ENCODE measurements at places on chromosomes 11 and 22. TPM values are rescaled to one million over a fixed set of nuclear protein-coding genes. Genes with fewer than 3 reads are reported as not detected.

GRCh38 chr22:40128989-40129388 is 48.7 kb upstream of the TNRC6B start:
- peak; percentile 31 for DNase-seq

DNA sequence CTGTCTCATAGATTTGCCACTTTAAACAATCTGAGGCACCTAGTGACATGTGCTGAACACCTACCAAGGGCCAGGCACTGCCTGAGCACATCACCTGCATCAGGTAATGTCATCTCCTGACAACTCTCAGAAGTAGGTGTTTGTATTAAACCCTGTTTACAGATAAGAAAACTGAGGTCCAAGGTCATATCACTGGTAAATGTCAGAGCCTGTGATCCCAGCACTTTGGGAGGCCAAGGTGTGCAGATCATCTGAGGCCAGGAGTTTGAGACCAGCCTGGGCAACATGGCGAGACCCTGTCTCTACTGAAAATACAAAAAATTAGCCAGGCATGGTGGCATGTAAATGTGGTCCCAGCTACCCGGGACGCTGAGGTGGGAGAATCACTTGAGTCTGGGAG is 39.1 kb upstream of the ACCSL start:
- DNase-seq, result no peak

GRCh38 chr22:47409539-47410275 is 647.3 kb downstream of the TBC1D22A start:
- DNase-seq, result no peak

DNA sequence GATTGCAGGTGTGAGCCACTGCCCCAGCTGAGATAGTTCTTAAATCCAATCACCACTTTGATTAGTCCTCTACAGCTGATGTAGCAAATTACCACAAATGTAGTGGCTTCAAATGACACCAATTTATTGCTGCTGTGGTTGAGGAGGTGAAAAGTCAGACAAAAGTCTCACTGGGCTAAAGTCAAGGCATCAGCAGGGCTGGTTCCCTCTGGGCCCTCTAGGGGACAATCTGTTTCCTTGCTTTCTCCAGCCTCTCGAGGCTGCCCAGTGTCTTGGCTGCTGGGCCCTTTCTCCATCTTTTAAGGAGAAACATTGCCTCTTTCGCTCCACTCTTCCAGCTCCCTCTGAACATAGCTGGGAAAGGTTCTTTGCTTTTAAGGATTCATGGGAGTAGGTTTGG is 50.5 kb upstream of the SHANK2 start:
- no peak for DNase-seq

DNA sequence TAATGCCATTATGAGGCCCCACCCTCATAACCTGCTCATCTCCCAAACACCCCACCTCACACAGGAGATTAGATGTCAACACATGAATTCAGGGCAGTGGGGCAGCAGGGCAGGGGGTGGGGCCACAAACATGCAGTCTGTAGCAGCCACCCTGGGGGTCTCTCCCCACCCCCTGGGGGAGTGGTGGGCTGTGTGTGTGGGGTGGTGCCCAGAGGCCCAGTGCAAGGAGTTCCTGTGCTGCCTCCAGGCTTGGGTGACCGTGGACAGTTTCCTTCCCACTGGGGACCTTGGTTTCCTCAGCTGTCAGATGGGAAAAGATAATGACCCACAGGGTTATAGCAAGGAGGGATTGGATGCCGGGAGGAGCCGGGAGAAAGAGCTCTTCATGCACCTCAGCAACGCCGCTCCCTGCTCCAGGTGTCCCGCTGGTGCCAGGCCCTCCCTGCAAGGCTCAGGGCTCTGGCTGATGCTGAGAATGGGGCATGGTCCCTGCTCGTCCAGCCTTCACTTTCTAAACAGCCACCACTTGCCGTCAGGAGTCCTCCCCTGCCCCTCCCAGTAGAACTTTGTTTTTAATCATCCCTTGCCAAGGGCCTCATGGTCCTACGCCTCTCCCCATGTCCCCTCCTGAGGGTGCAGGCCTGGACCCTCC is 2.0 kb upstream of the MRGPRF start:
- no peak for DNase-seq

DNA sequence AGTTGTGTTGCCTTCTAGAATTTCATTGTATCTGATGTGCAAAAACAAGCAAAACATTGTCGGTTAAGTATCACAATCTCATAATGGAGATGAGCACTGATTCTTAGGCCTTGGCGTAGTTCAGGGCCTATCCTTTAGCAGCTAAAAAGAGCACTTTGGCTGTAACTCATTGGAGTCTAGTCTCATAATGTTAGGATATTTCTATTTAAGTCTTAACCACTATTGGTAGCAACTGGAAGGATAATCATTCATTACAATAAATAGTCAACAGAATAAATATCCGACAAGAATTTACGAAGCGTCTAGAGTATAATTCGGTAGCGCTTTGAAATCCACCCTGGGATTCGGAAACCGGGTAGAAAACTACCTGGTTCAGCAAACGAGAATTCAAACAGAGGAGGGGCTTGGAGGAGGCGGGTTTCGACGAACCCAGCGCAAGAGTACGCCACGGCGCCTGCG is 461 bp upstream of the EED start:
- DNase-seq, result peak; percentile 86

GRCh38 chr22:48393885-48394284 is 1433.8 kb downstream of the BRD1 start:
- DNase-seq, result no peak

DNA sequence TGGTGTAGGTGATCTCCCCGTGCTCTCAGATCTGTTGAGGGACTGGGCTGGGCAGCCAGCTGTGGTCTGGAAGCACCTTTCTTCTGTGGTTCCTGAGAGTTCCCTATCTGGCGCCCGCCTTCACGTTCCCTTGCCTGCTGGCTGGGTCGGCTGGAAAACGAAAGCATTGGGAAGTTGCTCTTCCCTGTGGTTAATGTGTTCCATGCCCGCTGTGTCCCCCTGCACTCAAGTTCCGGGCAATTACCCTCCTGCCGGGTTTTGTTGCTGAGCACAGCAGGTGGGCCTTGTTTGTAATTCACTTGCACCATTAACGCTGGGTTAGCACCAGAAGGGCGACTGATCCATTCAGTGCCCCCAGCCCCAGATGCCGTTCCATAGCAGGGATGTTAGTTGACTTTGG is 134.1 kb downstream of the GRIK4 start:
- DNase-seq, result no peak

DNA sequence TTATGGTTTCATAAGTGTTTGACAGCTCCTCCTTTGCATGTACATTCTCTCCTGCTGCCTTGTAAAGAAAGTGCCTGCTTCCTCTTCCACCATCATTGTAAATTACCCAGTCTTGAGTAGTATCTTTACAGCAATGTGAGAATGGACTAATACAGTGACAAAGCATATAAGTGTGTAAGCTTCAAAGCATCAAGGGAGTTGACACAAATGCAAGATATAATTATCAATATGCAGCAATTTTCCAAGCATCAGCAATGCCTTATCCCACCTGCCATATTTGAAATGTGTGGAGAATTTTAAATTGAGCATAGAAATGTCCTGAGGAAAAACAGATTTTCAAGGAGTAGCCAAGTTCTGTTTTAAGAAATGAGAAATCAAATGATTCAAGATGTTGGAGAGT is 1.7 kb upstream of the OR5AL1 start:
- no peak for DNase-seq

- DNase-seq, result no peak
Observed at GRCh38 chr22:44057401-44057987, 33.4 kb downstream of the PARVB start.

DNA sequence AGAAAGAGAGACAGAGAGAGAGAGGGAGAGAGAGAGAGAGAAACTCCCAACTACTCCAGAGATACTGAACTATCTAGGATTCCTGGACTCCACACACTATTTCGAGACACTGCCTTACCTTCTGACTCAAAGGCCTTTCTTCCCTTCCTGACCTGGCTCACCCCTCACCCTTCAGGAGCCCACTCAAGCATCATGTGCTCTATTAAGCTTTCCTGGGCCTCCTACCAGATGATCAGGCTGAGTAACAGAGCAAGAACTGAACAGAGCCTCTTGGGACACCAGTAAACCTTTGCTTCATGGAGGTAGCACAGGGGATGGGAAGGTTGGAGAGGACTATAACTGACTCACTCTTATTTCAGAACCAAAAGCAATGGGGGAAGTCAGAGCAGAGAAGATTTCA is 31.4 kb downstream of the PLEKHA7 start:
- DNase-seq, result no peak

GRCh38 chr11:15923183-15923582 is 433.2 kb downstream of the SOX6 start:
- DNase-seq, result no peak

- DNase-seq, result no peak
Observed at GRCh38 chr11:130476922-130477491, 28.6 kb downstream of the ADAMTS15 start.

DNA sequence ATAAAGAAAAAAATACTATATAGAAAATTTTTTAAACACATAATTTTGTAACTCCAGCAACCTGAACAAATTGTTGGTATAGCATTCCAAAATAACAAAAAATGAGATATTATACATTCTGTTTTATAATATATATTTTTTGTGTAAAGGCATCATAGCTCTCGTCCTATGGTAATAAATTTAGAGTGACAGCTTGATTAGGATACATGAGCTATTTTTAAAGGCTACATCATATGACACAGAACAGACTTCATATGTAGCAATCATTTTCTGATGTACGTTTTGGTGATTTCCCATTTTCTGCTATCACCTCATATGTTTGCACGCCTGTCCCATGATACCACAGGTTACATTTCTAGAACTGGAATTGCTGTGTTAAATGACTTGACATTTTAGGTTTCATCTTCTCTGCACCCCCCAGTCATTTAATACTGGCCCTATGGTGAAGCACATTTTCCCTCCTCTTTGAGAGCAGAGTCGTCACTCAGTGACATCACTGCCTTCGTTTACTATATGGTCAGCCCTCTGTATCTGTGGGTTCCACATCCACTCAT is 19.5 kb downstream of the PC start:
- DNase-seq, result no peak

- no peak for DNase-seq
Observed at GRCh38 chr11:132055296-132055695, 684.9 kb downstream of the NTM start.

GRCh38 chr22:30308518-30309230 is 18.1 kb downstream of the TBC1D10A start:
- no peak for DNase-seq

GRCh38 chr11:113446112-113446511 is 29.1 kb downstream of the DRD2 start:
- no peak for DNase-seq

DNA sequence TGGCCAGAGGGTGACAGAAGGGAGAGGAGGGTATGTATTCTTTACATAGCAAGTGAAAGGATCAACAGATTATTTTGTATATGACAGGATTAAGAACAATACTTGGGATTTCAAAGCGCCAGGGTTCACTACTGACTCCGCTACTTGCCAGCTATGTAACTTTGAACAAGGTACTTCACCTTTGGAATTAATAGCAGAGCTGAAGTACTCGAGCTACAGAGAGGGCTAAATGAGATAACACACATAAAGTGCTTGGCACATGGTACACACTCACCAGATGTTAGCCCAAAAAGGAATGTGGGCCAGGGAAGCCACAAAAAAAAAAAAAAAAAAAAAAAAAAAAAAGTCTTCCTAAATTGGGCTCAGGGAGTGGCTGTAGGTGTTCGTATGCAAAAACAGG is 408.4 kb downstream of the BUD13 start:
- DNase-seq, result no peak

- DNase-seq, result no peak
Observed at GRCh38 chr11:41714101-41714500, 254.6 kb upstream of the LRRC4C start.

- no peak for DNase-seq
Observed at GRCh38 chr11:104547996-104548661, 350.1 kb downstream of the CASP12 start.

DNA sequence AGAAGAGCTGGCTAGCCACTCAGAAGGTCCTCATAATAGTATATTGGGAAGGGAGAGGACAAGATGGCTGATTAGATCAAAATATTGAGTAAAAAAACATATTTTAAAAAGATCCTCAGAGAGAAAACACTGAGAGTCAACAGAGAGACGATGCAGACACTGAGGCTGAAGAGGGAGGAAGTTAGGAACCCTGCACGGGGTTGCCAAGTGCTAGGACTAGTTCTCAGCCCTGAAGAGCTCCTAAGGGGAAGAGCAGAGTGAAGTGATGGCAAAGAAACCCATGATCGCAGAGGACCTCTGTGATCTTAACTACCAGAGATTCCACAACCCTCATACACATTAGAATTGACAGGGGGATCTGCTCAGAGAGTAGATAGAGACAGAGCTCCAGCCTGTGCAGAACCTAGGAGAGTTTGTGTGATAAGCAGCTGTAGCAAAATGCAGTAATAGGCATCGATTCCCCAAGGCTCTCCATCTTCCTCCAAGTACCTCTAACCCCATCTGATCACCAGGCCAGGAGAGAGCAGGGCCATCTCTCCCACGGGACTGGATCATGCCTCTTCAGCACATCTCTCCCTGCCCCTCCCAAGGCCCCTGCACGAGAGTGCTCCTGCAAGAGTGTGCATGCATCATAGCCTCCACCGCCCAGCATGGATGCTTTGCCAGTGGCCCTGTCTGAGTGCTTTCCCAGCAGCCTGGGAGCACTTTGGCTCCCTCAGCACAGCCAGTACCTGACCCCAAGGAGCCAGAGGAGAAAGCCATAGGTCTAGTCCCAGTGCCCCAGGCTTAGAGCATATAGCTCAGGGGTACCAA is 41.2 kb upstream of the ARL14EP start:
- DNase-seq, result no peak

The GSTT2 gene
- not detected for total RNA-seq

The SEC14L6 gene
- total RNA-seq, result not detected

The BTG4 gene
- total RNA-seq, result not detected

The ARHGAP42 gene
- 0.24 TPM for total RNA-seq

The PNPLA5 gene
- not detected for total RNA-seq

The SLC22A9 gene
- total RNA-seq, result not detected

The MMP7 gene
- total RNA-seq, result not detected

The GRAP2 gene
- total RNA-seq, result 31.3 TPM

The TPCN2 gene
- total RNA-seq, result 19.2 TPM

The KCNJ5 gene
- total RNA-seq, result not detected

The SDHAF2 gene
- 58.1 TPM for total RNA-seq

The ZP1 gene
- total RNA-seq, result not detected

The CACNA1I gene
- total RNA-seq, result 0.02 TPM

All from activated T-helper 1 cell treated with anti-CD3 and anti-CD28 coated beads, Interleukin-12 subunit alpha, Interleukin-12 subunit beta, Interleukin-2, Interleukin-4 antibody, amounts not matched to agents 30 ng/mL and 10 ng/mL and 1 ng/mL, durations not matched to agents 14 hours and 24 hours and 36 hours (primary cell).